ENCODE measurements at places on chromosomes 5 and 9. TPM values are rescaled to one million over a fixed set of nuclear protein-coding genes. Genes with fewer than 3 reads are reported as not detected.

Gene ADAMTS19
- total RNA-seq: 0.95 TPM

DNA sequence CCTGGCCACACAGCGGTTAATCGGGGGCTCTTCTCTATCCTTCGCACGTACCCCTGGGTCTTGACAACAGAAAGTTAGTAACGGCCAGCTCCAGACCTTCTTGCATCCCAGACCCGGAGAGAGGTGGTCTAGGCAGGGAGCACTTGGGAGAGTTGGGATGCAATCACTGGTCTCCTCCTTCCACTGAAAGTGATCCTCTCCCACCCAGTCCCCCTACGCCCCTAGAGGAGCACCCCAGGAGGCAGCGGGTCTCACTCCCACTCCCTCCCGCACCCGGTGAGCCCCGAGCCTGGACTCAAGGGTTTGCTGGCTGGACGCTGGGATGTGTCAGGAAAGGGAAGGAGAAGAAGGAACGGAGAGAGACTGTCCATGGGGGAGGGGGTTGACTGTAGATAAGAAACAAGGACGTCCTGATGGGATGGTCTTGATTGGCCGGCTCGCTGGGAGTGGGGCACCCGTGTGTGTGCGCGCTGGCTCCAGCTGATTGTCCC lies 2.0 kb downstream of the RORB start:
- DNase-seq: no peak

Gene SLC36A3
- not detected for total RNA-seq

DNA sequence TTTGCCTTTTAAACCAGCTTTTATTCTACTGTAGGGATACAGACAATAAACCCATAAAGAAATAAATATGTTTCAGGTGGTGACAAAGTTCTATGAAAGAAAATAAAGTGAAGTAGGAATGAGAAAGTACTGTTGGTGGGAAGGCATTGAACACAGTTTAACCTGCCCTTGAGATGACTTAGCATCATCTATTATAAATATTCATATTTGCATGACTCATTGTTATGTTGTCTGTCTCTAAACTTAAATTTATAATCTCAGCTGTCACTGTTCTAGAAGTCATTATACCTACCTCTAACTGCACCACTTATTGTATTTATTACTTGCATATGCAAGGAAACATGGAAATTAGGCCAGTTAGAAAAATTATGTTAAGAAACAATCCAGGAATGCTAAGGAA lies 202.2 kb downstream of the CHSY3 start:
- no peak for DNase-seq

DNA sequence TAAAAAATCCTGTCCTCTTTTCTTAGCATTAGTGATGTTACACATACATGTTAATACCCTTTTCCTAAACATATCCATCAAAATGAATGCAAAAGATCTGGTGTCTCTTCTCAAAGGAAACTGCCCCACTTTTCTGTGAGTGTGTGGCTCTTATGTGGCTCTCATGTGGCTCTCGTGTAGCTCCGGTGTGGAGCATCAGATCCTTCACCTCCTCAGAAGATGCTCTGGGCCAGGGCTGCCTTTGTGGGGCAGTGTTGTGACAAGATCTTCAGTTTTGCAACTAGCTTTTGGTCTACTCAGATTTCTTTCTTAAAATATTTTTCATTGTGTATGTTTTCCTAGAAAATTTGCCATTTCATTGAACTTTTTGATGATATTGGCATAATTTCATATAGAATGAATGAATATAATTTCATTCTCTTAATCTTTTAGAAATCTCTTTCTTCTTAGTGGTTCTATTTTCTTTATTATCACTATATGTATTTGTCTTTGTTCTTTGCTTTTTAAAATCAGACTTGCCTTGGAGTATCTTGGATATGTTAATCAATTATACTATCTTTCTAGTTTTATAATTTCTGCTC lies 19.4 kb downstream of the GARNL3 start:
- DNase-seq: no peak

Gene ESM1
- 0.19 TPM for total RNA-seq

Gene MRRF
- 39.1 TPM for total RNA-seq

Gene TMEM267
- 7.0 TPM for total RNA-seq

Gene ADCY2
- total RNA-seq: 0.19 TPM

DNA sequence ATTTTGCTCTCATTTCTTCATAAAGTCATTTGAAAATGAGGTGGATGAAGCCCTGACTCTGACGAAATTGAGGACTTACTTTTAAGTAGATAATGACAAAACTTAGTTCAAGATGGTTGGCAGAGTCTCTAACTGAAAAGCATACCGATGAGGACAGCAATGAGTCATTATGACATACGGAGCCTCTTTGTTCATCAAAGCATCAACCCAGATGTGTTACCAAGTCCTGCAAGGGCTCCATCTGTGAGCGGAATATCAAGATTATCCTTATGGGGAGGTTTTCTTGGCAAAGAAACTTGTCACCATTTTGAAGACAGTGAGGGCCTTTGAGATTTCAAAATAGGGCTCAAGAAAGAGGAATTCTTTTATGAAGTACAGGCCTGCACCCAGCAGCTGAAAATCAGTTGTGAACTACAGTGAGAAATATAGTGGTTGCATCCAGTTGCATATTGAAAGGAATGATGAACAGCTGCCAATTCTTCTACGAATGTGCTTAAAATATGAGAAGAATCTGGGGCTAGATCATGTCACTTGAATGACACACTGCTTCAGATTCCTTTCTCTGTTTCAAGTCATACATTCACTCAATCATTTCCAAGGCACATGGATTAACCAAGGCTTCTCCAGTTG lies 86.6 kb upstream of the SLC24A2 start:
- no peak for DNase-seq

Gene FREM1
- total RNA-seq: 2.9 TPM

- no peak for DNase-seq
These were observed 66.6 kb downstream of the CDC14B start for GRCh38 chr9:96553070-96553469.

Gene OBP2B
- not detected for total RNA-seq

Gene MEGF10
- 0.43 TPM for total RNA-seq

DNA sequence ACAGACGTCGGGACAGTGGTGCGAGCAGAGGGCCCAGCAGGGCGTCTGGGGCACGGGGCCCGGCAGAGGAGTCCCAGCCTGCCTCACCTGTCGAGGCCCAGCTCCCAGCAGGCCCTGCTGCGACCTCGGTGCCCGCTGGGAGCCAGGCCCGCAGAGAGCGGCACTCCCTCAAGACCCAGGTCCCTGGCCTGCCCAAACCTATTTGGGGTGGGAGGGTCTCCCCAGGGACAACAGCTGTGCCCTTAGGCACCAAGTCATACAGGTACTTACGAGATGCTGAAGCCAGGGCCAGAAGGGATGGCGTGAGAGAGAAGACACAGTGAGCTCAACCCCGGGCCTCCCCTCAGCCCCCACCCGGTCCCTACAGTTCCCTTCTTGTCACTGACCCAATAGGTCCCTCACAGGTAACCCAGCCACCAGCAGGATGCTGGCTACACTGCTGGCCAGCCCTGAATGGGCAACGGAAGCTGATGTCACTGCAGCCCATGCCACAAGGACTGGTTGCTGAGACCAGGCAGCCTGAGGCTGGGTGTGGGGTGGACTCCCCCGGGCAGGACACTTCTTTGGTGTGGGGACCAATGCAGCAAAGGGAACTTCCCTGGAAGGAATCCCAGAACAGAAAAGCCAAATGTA lies 3.7 kb downstream of the NSMF start:
- DNase-seq: peak; percentile 34

DNA sequence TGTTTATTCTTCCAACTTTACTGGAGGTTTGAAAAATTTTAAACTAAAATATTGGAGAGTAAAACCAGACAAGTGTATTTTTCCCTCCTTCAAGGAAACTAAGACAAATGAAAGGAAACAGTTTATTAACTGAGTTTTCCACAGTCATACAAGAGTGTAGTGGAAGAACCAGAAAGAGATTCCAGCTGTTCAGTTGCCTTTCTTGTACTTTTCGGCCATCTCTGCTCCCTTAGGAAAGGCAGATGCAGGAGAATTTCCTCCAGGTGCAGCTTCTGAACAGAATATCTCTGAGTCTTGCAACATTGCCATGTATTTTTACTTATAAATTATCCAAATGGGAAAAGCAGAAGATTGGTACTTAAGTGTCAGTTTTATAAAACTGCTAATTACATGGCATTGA lies 217.1 kb downstream of the MAST4 start:
- DNase-seq: no peak

DNA sequence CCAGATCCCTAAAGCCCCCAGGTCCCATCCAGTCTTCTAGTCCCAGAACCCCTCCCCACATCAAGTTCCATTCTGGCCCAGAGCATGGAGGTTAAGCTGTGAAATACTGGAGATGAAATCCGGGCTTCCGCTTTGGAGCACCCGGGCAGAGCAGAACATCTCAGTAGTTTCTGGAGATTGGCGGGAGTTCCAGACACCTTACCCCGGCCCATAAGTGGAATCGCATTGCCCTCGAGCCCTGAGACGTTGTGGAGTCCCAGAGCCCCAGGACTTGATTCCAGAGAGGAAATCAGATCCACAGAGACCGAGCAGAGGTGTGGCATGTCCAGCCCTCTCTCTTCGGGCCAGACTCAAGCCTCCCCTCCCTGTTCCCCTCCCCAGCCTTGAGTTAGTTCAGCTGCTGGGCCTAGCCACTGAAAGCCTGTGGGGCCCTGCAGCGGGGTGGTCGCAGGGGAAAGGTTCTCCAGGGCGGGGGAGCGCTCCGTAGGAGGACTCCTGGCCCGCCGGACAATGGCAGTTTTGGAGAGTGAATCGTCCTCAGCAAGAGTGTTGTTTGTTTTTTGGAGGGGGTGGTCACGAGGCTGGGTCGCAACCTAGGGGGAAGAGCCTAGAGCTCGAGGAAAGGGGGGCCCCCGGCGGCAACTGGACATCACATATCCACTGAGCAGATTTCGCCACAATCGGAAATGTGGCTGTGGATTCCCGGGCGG lies 1.0 kb upstream of the PAX5 start:
- DNase-seq: no peak

Gene TAS2R1
- not detected for total RNA-seq

DNA sequence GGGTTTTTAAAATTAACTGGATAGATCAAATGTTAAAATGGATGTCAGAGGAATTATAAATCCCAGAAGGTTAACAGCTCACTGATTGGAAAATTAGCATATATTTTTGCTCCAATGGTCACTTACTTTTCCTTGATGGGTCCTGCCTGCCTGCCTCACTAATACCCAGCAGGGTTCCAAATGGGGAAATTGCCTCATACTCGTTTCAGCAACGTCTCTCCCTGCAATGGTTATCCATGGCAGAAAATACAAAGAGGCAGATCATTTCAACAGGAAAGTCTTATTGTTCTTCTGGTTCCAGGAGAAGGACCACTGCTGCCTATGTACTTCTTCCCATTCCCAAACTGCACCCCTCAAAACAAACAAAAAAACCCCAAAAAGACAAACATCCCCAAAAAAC lies 71.3 kb downstream of the ERP44 start:
- DNase-seq: no peak

Gene HSD17B3
- 0.78 TPM for total RNA-seq

DNA sequence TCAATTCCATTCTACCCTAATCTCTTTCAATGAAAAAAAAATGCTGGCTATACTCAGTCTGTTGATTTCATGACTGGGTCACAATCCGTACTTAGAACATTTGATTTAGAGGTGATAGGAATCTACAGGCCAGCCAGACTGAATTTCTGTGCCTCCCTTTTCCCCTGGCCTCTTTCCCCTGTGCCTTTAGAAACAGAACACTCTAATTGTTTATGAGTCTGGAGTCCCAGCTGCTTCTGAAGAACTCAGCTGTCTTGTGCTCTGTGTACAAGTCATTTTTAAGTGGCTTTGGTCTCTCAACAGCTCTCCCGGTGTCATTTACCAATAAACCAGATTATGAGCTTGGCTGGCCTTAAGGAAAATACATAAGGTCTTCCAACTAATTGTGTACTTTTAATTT lies 94.1 kb upstream of the ITGA2 start:
- DNase-seq: no peak

Gene KCNIP1
- not detected for total RNA-seq

GRCh38 chr5:116242343-116242742 lies 157.5 kb downstream of the COMMD10 start:
- DNase-seq: no peak

DNA sequence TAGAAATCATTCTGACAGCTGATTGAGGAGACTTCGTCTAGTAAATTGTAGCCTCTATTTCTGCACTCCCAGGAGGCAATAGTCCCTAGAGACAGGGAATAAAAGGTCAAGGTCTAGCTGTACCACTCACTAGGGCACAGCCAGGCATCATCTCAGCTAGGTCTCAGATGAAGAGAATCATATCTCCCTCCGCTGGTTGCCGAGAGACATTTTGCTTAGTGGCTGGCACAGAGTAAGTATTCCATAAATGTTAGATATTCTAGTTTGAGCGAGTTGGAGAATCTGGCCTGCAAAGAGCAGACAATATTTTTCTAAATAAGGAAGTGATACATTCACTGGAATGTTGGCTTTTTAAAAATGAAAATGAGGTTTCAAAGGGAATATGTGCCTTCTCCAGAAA lies 180.4 kb upstream of the ACTBL2 start:
- DNase-seq: no peak

GRCh38 chr5:151003503-151003860 lies 16.9 kb upstream of the GPX3 start:
- DNase-seq: no peak

Gene TMEM232
- 1.4 TPM for total RNA-seq

GRCh38 chr5:1282131-1282992 lies 12.5 kb downstream of the TERT start:
- DNase-seq: no peak

Gene OR1J2
- total RNA-seq: not detected

- no peak for DNase-seq
These were observed 201.5 kb upstream of the S1PR3 start for GRCh38 chr9:88789785-88790184.

DNA sequence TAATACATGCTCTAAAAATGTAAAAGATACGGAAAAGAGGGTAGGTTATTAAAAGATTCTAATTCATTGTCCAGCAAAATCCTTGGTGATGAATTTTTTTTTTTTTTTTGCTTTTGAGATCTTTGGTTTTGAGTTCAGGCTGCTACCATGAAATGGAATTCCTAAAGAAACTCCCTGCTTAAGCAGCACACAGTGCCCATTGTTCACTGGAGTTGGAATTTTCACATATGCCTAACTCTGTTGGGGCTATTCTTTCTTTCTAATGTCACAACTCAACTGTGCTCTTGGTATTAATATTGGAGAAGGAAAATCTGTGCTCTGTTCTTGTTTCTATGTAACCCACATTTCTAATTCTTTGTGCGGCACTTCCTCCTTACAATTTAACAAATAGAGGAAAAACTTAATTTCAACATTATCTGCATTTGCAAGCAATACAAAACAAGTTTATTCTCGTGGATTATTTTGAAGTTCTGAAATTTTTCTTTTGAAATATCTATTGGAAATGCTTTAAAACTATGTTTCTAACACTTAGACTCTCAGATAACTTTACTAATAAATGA lies 21.6 kb downstream of the MATR3 start:
- no peak for DNase-seq

GRCh38 chr5:25094219-25094618 lies 449.4 kb upstream of the CDH10 start:
- DNase-seq: no peak

- DNase-seq: no peak
These were observed 167.4 kb downstream of the GAPVD1 start for GRCh38 chr9:125428902-125429467.

DNA sequence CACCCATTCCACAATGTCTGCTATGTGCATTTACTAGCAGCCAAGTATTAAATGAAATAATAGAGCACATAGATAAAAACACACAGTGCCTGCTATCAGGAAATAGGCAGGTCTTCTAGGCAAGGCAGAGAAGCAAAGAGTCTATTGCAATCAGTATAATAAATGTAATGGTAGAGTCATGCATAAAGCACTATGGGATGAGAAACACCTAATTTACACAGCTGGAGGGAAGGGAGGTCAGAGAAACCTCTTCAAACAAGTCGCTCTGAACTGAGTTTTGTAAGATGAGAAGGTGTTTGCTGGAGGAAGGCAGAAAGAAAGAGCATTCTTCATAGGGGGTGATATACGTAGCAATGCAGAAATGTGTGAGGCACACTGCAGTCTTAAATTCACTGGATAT lies 341.0 kb upstream of the DMAC1 start:
- no peak for DNase-seq

Measured in Right ventricle myocardium inferior (tissue), 1 donor.